ENCODE measurements at places on chromosomes 6 and 20.

DNA sequence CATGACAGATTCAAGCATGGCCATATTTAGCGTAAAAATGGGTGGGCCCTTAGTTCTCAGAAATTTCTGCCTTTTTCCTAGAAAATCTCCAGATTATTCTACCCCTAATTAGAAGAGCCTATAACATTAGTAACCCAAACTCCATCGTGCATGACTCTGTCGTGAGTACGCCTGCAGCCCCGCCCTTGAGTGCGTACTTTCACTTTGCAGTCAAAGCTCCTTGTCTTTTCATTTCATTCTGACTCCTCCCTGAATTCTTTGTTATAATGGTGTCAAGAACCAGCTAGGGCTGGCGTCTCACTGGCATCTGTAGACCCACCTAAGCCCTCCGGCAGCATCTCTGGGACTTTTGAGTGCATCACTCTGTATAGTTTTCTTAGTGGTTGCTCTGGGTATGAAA lies 61.7 kb upstream of the NOX3 start:
- no peak for DNase-seq

DNA sequence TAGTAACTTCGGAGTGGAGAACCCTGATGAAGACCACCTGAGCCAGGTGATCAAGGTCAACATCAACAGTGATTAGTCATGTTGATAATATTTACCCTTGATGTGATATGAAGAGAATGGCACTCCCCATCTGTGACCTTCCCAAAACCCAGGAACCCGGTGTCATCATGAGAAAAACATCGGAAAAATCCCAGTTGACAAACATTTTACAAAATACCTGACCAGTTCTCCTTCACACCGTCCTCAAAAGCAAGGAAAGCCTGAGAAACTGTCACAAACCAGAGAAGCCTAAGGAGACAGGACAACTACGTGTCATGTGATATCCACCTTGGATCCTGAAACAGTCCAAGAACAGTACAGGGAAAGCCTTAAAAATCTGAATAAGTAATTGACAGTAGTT lies 197.3 kb downstream of the ZMYND8 start:
- DNase-seq: no peak

- DNase-seq: peak; percentile 84
Measured at GRCh38 chr6:157221049-157221816, 102.1 kb downstream of the TMEM242 start.

- DNase-seq: no peak
Measured at GRCh38 chr6:159059141-159059540, 14.3 kb upstream of the TAGAP start.

GRCh38 chr6:13641315-13641714 lies 26.2 kb downstream of the NOL7 start:
- DNase-seq: no peak
